Putamen (tissue), 1 donor: ENCODE measurements at places on chromosomes 7 and 10.

DNA sequence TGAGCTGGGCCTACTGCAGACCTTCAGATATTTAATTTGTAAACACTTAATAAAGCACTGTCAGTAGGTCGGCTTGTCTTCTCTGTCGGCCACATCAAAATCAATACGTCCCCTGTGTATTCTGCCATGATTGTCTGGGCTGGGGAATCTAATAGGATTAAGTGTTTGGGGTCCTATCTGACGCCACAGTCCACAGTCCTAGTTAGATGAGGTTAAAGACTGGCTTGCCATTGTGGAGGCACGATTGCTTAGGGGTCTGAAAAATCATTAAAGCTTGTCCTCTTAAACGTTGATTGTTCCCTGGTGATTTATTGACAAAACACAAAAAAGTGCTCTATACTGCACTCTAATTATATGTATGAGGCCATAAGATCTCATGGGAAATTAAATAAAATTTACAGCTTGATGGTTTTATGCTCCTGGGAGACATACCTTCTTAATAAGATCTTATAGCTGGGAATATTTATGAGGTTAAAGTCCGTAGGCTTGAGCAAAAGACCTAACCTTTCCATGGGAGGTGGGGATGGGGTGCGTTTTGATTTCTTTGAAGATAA, 650.3 kb upstream of the GALNT17 start:
- DNase-seq, result no peak

GRCh38 chr7:2873686-2874551, 29.8 kb upstream of the GNA12 start:
- DNase-seq, result no peak

- DNase-seq, result no peak
Observed at GRCh38 chr7:148403466-148403993, 187.0 kb upstream of the C7orf33 start.

DNA sequence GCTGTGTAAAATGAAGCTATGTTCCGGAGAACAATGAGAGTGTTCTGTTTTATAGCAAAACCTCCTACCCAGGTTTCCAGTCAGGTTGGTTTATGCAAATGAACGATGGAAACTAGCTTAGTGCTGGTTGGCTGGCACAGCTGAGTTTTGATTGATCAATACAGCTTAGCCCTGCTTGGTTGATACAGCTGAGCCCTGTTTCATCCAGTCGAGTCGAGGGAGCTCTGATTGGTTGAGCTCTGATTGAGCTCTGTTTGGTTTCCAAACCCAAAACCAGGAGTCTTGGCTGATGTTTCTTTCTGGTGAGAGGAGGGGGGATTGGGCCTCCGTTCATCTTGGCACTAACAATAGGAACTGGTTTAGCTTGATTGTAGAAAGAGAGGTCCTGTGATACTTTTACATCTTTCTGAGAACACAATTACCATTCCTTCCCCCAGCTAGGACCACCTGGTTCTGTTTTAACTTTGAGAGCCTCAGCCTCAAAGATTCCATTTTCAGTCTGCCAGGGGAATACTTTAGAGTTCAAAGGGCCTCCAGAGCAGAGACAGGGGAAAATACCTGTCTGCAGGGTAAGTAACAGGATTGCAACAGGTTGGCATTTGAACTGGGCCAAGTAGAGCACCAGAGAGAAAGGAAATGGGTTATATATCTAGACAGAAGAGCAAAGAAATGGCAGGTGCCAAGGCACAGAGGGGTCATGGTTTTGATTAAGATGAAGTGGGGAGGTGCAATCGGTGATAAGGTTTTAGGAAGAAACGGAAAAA, 210.9 kb downstream of the GRM8 start:
- no peak for DNase-seq

- no peak for DNase-seq
Observed at GRCh38 chr7:130845581-130846085, 111.6 kb upstream of the KLF14 start.

- DNase-seq, result no peak
Observed at GRCh38 chr10:45640941-45641340, 31.6 kb downstream of the ZFAND4 start.

- no peak for DNase-seq
Observed at GRCh38 chr7:38909870-38910269, 879 bp upstream of the VPS41 start.

- no peak for DNase-seq
Observed at GRCh38 chr7:105705427-105705826, 124.1 kb upstream of the EFCAB10 start.

- no peak for DNase-seq
Observed at GRCh38 chr7:146660839-146661238, 544.2 kb downstream of the CNTNAP2 start.

- DNase-seq, result no peak
Observed at GRCh38 chr7:158567153-158567603, 20.4 kb downstream of the PTPRN2 start.

GRCh38 chr7:104825099-104825498, 188.9 kb upstream of the KMT2E start:
- no peak for DNase-seq

DNA sequence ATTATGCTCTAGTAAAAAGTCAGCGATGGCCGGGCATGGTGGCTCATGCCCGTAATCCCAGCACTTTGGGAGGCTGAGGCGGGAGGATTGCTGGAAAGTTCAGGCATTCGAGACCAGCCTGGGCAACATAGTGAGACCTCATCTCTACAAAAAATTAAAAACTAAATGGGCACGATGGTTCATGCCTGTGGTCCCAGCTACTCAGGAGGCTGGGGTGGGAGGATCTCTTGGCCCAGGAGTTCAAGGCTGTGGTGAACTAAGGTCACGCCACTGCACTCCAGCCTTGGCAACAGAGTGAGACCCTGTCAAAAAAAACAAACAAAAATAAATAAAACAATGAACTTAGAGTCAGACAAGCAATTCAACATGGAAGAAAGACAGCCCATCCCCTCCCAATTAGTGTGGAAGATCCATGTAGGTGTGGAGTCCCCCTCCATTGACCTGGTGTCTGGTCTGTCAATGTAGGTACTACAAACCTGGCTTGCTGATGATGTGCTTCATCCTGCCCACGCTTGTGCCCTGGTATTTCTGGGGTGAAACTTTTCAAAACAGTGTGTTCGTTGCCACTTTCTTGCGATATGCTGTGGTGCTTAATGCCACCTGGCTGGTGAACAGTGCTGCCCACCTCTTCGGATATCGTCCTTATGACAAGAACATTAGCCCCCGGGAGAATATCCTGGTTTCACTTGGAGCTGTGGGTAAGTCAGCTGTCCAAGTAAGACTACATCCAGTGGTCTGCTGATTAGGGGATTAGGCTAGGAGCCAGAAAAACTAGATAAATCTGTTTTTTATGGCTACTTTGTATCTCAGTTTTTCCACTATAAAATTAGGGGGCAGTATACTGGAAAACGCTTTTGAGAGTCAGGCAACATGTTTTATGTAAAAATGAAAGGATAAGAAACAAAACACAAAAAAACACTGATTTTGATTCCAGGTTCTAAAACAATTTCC, 9.3 kb downstream of the SCD start:
- no peak for DNase-seq

DNA sequence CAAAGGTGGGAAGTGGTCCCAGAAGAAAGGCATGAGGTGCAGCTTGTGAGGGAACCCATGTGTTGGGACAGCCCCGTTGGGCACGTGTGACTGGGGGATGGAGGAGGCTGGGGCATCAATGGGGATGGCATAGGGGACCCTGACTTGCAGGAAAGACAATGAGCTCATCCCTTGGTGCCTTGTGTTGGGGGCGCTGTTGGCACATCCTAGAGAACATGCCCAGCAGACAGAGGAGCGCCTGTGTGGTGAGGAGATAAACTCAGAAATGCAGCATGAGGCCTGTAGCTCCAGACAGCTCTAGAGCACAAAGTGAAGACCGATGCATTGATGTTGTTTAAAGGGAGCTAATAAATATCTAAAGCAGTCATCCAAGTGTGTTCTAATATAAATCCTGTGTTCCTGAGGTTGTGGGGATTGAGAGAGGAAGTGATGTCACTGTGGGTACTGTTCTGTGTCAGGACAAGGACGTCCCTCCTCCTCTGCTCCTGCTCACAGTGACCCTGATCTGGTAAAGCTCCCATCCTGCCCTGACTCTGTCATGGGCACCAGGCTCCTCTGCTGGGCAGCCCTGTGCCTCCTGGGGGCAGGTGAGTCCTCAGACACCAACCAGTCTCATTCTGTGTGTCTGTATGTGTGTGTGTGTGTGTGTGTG, 126.1 kb upstream of the PRSS58 start:
- no peak for DNase-seq

DNA sequence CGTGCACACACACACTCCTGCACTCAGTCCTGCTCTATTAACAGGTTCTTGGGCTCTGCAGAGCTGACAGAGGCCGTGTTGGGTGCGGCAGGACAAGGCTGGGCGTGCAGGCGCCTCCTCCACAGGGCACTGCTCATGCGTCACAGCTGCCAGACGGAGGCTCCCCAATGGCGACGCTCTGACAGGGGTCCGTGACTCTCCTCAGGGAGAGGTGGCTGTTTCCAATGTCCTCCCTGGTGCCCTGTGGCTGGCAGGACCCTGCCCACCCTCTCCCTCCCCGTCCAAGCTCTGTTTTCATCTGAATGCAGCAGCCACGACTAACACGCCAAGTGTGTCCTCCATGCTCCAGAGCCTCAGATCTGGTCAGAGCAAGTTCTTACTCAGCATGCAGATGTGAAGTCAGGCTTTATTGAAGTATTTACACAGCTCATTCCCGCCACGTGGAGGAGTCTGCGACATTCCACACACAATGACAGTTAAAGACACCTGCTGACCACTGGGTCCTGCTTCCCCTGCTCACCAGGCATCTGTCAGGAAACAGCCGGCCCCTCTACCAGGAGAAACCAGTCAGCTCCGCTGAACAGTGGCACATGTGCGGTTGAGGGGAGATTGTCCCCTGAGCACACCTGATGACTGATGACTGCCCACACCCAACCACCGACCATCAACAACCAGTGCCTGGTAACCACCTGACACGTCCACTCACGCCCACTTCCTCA, 116.7 kb downstream of the VIPR2 start:
- DNase-seq, result no peak

DNA sequence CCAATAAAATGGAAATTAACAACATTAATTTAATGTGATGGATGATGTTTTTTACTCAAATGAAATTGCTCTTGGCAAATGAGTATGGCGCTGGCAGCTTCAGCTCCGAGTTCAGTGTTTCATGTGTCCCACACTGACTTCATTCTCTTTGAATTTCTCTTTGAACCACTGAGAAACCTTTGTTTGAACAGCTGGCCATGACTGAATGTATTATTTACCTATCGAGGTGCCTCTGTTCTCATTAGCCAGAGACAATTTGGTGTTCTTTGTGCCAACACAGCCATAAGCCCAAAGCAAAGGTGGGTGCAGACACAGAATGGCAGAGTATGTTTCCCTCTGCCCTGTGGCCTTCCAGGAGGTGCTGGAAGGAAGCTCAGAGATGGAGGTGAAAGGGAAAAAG, 42.1 kb downstream of the TMEM178B start:
- DNase-seq, result no peak

GRCh38 chr7:111953611-111954010, 252.6 kb downstream of the DOCK4 start:
- DNase-seq, result peak; percentile 47

DNA sequence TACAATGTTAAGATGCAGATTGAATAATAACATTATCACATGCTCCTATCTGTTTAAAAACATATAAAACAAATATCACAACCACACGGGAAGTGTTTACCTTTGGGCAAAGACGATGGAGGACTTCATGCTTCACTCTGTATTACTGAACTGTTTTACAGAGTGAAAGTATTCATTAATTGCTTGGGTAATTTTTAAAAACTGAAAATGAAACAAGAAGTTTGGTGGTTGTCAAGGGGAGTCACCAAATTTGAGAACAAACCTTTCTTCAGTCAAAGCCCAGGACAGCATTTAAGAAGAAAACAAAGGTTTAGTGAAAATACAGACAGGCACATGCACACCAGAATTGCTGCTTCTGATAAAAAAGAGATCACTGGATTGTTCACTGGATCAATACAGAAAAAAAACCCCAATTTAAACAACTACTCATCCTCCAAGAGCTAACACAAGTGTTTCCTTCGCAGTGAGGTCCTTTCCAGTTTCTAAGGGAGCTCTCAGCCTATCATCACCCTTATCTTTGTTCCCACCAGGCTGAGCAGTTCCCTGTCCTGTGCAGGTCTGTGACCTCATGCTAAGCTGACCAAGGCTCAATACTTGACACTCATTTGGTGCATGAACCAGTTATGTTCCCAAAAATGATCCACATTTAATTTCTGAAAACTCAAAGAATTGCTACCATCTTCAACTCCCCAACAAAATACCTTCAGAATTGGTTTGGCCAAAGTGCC, 8.8 kb downstream of the PARP12 start:
- no peak for DNase-seq

- DNase-seq, result no peak
Observed at GRCh38 chr10:59831658-59832503, 74.5 kb downstream of the CCDC6 start.

GRCh38 chr10:124628676-124629021, 115.5 kb downstream of the FAM53B start:
- no peak for DNase-seq

DNA sequence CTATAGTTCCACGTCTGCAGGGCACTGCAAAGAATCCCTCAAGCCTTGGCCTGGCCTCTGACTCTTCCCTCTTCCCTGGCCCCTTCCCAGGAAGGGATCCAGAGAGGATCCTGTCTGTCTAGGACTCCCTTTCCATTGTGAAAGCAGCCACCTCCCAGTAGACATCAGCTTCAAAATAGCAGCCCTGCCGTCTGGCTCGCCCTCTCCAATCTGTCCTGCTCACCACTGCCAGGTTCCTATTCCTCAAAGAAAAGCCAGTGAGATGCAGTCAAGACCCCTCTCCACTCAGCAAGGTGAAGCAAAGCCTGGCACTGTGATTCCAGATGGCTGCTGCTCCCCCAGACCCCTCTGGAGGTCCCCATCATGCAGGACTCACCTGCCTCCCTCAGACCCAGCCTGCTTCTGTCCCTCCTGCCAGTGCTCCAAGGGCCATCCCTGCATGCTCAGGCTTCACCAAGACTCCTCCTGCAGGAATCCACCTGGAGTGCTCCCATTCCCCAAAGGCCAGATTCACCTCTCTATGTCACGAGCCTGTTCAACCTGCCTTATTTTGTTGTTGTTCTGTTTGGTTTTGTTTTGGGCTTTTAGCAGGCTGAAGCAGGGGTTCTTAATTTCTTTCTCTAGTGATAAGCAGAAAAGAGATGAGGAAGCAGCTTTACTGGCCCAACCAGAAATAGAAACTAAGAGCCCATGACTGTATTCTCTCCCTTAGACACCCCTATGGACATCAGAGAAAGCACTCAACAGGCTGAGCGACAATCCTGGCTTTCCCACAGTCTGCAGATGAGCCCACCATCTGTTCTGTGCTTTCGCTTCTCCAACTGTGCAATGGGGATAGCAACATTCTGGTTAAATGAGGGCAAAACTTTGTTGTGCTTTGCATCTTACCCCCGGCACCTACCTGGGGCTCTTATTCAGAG, 305.1 kb downstream of the GRID1 start:
- no peak for DNase-seq

GRCh38 chr10:5891009-5891408, 966 bp downstream of the FBH1 start:
- DNase-seq, result no peak

DNA sequence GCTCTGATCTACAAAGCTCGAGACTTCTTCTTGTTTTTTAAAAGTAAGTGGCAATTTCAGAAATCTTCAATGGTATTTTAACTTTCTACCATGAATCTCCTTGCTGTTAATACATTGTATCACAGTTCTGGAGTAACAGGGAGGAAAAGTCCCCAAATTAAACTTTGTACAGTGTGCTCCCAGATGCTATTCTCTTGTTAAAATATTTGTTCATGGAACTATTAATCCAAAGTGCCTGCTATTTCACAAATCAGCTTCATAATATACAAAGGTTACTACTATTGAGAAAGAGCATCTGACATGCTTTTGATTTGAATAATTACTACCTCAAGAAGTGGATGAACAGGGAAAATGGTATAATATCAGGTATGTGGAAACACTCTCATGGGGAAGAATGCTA, 36.6 kb downstream of the SIRT1 start:
- no peak for DNase-seq
